ENCODE measurements at places on chromosomes 6 and 20.

DNA sequence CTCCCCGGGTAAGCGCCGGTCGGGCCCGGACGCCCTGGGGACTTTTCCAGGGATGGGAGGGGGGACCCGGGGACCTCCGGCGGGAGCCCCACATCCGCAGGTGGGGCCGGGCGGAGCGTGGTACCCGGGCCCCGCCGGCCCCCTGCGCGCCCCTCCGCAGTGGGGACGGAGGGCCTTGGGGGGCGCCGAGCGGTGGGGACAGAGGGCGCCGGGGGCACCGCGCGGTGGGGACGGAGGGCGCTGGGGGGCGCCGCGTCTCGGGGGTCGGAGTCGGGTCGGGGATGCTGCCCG lies 270 bp downstream of the PLEKHG1 start:
- no peak for DNase-seq

DNA sequence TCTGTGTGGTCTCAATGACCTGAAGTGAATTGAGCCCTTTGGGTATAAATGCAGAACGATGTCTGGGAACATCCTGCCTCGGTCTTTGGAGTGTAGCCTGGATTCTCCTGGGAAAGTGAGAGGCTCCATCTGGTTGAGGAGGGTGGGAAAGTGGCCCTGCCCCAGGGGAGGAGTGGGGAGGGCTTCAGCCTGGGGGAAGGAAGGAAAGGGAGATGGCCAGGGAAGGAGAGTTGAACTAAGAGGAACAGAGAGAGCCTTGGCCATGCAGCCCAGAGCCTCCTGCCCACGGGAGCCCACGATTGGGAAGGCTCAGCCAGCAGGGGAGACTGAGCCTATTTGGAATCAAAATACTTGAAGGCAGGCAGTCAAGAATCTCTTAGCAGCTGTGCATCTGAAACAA lies 2.3 kb upstream of the EPB41L1 start:
- no peak for DNase-seq

DNA sequence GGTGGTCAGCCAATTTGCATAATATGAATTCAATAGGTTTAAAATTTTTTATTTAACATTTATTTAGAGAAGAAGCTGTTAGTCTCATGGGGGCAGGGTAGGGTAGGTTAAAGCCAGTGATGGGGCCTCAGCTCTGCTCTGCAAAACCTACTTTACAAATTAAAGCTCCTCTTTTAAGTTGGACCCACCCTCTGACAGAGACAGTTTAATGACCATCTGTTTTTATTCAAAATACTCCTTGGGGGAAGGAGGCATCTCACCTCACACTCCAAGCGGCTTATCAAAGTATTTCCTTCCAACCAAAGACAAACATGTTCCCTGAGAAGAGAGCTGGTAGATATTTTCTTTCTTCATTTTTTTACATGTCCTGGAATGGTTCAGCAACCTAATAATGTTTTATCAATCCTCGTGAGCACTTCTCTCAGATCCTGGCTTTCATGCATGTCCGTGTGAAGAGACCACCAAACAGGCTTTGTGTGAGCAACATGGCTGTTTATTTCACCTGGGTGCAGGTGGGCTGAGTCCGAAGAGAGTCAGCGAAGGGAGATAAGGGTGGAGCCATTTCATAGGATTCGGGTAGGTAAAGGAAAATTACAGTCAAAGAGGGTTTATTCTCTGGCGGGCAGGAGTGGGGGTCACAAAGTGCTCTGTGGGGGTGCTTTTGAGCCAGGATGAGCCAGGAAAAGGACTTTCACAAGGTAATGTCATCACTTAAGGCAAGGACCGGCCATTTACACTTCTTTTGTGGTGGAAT lies 184.7 kb downstream of the GJA1 start:
- DNase-seq, result no peak

DNA sequence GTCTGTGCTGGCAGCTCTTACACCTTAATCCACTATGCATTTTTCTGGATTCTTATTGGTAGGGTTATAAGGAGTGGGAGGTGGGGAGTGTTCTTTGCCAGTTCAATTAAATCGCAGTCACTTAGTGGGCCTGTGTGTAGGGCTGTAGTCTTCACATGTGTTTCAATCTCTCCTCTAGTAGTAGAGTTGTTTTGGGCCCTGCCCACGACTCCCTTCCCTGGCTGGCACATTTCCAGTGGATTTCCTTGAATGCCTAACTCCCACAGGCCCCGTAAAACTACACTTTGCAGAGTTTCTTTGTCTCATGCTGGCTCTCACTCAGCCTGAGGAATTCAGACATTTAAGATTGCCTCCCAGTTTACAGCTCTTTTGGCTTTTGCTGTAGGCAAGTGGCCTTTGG lies 414.0 kb upstream of the OPRM1 start:
- no peak for DNase-seq

DNA sequence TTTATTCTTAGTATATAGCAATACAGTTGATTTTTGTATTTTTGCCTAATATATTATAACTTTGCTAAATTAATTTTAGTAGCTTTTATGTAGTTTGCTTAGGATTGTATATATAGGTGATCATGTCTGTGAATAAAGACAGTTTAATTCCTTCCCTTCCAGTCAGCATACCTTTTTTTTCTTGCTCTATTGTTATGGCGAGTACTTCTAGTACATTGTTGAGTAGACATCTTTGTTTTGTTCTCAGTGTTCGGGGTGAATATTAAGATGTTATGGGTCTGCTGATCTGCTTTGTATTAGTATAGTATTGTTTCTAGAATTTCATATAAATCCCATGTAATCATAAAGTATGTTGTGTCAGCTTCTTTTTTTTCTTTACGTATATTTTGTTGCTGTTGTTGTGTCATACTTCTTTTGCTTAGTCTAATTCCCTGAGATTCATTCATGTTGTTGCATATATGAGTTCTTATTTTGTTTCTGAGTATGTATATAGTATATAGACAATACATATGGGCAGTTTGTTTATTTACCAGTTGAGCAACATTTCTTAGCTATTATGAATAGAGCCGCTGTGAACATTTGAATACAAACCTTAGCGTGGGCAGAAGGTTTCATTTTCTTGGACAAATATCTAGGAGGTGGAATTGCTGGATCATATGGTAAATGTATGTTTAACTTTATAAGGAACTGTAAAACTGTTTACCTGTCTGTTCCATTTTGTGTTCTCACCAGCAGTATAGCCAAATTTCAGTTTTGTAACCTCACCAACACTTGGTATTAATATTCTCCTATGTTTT lies 25.5 kb downstream of the NCOA3 start:
- DNase-seq, result no peak

GRCh38 chr20:48761023-48761785 lies 66.6 kb downstream of the PREX1 start:
- no peak for DNase-seq

GRCh38 chr6:119083007-119083406 lies 4.5 kb upstream of the FAM184A start:
- no peak for DNase-seq

DNA sequence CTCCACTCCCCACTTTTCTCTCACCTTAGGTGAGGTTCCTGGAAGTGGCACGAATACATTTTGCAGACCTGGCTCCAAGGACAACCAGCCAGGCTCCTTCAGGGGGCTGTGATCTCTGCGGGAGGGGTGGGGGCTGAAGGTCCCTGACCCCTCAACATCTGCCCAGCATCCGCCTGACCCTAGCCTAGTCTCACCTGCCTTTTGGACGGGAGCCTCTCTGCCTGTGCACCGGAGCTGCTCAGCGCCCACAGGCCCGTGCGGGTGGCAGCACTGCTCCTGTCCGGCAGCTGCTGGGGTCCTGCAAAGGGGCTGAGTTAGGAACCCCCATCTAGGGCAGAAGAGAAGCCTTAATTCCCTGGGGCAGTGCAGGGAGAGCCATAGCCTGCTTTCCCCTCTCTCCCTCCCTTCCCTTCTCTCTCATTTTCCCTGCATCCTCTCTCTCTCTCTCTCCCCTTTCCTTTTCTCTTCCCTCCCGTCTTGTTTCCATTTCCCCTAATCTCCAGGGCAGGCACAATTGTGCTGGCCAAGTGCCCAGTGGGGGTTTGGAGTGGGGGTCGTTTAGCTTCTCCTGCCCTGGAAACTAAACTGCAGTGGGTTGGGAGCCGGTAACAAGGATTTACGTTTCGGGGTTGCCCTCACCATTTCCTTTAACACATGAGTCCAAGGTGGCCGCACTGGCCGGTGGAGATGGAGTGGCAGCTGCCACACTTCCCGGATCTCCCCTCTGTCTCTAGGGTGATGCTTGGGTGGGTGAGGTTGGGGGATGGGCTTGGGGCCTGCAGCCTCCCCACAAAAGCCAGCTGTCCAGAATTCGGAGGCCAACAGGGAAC lies 54.1 kb downstream of the CTCFL start:
- DNase-seq, result no peak

- DNase-seq, result no peak
Measured at GRCh38 chr6:18254793-18255192, 9.5 kb downstream of the DEK start.

DNA sequence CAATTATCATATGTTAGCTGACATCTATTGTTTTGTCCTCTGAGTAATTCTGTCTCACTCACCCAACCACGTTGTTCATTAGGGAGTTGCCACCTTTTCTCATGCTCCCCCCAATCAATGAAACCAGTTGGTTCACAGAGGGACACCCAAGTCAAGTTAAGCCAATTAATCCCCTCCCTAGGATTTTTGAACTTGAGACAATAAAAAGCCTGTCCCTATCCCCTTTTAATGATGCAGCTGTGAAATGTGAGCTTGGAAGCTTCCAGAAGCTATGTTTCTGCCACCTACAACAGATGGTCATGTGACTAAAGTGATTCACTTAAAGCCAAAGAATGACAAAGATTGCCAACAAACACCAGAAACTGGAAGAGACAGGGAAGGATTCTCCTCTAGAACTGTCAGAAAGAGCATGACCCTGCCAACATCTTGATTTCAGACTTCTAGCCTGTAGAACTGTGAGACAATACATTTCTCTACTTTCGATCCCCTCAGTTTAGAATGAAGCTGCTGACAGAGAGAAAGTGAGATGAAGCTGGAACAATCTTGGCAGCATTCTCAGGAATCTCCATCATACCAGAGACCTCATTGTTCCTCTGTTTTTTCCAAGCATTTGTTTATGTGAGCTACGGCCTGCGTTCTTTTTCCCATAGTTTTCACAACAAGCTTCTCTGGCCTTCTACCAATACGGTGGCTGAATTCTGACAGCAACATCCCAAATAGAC lies 57.8 kb upstream of the TPD52L1 start:
- DNase-seq, result no peak

DNA sequence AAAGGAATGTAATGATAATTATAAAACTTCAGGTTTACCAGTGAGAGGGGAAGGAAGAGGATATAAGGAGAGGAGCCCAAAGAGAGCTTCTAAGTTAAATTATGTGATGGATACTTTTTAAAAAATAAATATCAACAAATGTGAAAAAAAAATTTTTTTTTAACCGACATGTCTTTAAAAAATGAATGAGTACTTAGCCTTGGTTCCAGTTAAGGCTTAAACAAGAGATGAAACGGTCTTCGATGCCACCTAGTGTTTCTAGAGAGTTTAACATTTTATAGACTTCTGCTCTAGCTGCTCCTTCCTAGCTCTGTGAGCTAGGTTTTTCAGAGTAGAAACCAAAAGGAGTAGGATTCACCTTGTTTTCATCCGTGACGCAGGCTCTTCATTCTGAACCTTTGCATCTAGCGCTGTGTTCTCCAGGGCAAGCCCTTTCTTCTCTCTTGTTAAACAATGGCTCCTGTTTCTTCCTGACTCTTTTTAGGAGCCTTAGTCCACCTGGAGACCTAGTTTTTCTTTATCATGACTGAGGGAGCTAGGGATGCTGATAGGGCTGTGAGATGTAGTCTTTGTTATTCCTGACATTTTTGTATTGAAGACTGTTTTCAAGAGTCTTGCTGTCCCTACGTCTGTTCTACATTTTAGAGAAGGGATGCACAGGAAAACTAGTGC lies 42.4 kb upstream of the GNRH2 start:
- no peak for DNase-seq

DNA sequence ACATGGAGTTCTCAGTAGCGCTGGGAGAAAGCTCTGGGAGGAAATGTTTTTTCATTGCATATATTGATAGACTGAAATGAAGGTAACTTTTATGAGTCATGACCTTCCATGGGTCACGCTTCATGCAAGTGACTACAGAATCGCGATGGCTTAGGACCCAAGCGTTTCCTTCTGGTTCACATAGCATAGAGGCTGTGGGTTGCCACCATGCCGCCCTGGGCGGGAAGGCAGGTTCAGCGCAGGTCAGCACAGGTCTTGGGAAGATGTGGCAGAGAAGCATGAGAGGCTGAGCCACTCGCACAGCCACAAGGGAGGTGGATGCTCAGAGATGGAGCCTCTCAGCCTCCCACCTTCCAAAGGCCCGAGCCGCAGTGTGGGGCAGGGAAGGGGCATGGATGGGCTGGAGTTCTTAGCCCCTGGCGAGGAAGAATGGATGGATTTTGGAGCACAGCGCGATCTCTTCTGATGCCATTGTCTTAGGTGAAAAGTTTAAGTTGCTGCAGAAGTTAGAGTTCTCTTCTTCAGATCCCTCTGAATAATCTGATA lies 219.5 kb downstream of the SMOC2 start:
- DNase-seq, result no peak

- DNase-seq, result no peak
Measured at GRCh38 chr20:23629542-23630391, 8.0 kb downstream of the CST3 start.

GRCh38 chr6:140921366-140922226 lies 1211.1 kb upstream of the GJE1 start:
- no peak for DNase-seq

DNA sequence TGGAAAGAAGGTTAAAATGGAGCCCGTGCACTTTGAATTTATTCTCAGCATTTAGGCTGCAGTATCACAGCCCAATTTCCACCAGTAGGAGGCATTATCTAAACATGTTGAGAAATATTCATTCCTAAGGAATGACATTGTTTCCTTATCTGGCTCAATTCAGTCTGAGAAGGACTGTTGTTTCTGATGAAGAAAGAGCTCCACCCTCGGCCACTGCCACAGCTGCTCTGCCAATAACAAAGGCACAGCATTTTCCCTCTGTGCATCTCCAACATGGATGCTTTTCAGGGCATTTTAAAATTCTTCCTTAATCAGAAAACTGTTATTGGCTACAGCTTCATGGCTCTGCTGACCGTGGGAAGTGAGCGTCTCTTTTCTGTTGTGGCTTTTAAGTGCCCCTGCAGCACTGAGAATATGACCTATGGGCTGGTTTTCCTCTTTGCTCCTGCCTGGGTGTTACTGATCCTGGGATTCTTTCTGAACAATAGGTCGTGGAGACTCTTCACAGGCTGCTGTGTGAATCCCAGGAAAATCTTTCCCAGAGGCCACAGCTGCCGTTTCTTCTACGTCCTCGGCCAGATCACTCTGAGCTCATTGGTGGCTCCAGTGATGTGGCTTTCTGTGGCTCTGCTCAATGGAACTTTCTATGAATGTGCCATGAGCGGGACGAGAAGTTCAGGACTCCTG lies at the start of gene CALHM5:
TSS of gene CALHM5 (plus strand) at position 216 of the 687 bp plus-strand sequence. CDS start at position 274, 58 bp downstream.
- no peak for DNase-seq

GRCh38 chr6:122400121-122400450 lies 634 bp downstream of the HSF2 start:
- DNase-seq, result no peak

Measured in esophagus squamous epithelium (tissue), 5 donors.